Activated naive CD4-positive, alpha-beta T cell (primary cell): ENCODE measurements at places on chromosomes 7 and 10.

DNA sequence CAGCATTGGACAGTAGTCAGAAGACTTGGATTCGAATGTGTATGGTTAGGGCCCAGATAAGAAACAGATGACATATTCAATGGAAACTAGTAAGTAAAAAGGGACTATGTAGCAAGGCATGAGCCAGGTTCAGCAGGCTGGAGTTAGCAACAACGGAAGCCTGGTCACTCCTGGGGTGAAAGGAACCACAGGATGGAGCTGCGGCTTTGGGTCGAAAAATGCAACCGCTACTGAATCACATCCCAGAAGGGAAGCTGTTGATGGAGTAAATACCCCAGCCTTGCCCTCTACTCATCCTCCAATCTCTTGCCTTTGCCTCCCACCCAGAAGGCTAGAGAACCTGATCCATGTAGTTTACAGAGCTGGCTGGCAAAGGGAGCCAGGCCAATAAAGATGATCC, 37.5 kb upstream of the EGR2 start:
- no peak for DNase-seq

GRCh38 chr10:99983280-99983988, 26.3 kb downstream of the DNMBP start:
- DNase-seq, result no peak

DNA sequence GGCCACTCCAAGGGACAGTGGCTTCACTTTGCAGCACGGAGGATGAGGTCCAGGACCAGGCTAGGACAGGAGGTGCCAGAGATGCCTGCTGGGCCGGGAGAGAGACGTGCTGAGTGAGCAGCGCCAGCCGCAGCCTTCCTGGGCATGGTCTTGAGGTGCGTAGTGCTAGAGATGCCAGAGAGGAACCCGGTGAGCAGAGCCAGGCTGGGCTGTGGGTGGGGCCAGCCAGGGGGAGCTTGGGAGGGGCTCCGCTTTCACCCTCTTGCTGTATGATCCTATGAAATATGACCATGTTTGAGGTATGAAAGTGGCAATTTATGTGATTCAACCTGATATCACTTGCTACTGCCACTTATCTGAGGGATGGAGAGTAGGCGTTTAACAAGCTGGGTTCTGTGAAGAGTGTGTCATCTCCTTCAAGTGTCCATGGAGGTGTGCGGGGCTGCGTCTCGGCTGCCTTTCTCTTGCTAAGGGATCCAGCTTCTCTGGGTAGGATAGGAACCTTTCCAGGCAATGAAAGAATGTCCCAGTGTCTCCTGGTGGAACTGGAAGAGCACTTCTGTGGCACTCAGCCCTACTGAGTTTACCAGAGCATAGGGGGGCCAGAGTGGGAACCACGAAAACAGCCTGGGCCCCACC, 518.4 kb upstream of the FOXK1 start:
- DNase-seq, result no peak

GRCh38 chr7:148698007-148698396, 701 bp upstream of the CUL1 start:
- DNase-seq, result no peak

- no peak for DNase-seq
These were observed 77.5 kb upstream of the VWC2 start for GRCh38 chr7:49695971-49696370.

- no peak for DNase-seq
These were observed 1.7 kb downstream of the CDK6 start for GRCh38 chr7:92834507-92835260.
